ENCODE measurements at places on chromosomes 5 and 9.

DNA sequence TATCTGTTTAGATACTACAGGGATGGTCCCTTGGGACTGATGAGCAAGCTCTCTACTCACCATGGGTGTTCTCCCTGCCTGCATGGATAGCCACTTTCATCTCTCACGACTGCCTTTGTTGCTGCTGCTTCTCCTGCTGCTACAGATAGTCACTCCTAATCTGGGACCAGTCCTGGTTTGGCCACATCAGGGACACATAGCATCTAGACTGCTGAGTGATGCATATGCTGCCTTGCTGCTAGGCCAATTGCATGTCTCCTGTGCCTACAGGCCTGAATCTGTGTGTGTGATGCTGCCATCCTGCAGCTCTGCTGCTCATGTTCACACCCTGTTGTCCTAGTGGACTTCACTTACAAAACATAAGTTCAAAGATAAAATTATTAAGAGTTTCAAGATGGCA, 297.1 kb downstream of the HCN1 start:
- no peak for DNase-seq

- no peak for DNase-seq
Measured at GRCh38 chr9:115882911-115883310, 270.7 kb upstream of the PAPPA start.

DNA sequence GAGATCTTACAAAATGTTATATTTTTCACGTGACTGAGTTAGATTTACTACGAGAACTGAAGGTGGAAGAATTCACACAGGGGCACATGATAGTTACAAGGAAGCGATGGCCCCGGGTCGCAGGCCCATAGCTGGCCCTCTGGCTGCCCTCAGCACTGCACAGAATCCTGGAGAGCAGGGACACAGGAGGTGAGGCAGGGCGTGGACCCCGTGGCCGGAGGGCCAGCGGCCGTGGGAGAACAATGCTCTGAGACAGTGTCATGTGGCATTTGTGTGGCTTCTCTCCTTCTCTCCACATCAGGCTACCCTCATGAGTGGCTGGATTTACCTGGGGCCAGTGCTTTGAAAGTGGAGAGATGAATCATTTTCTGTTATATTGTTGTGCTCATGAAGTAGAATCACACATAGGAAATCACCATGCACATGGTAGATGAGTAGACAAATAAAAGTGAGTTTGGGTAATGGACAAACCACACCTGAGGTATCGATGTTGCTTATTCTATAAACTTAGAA, 89.5 kb downstream of the ICE1 start:
- no peak for DNase-seq

- no peak for DNase-seq
Measured at GRCh38 chr5:118435131-118435530, 553.2 kb downstream of the DTWD2 start.

DNA sequence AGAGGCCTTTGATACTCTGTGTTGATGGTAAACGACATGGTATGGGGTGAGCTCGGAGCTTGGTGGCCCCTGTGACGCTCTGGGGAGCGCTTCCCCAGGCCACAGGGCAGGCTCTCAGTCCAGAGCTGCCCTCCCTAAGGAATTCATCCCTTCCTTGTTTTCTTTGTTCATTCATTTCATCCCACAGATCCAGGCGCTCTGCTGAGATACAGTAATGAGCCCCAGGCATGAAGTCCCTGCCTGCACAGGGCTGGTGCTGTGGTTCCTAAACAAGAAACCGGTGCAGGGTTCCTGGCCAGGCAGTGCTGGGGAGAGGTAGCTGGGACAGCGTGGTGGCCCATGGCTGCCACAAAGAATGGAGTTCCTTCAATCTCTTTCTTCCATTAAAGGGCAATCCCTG, 14.4 kb downstream of the NEK6 start:
- no peak for DNase-seq

GRCh38 chr5:35816881-35817521, 39.7 kb upstream of the IL7R start:
- no peak for DNase-seq

- peak; percentile 10 for DNase-seq
Measured at GRCh38 chr5:122844910-122845228, 544 bp upstream of the SNX24 start.

DNA sequence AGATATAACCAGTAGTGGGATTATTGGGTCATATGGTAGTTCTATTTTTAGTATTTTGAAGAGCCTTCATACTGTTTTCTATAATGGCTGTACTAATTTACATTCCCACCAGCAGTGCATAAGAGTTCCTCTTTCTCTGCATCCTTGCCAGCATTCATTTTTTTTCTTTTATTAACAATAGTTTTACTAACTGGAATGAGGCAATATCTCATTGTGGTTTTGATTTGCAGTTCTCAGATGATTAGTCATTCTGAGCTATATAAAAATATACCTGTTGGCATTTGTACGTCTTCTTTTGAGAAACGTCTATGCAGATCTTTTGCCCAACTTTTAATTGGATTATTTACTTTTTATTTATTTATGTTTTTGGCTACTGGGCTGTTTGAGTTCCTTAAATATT, 1579.3 kb upstream of the CDH6 start:
- no peak for DNase-seq

DNA sequence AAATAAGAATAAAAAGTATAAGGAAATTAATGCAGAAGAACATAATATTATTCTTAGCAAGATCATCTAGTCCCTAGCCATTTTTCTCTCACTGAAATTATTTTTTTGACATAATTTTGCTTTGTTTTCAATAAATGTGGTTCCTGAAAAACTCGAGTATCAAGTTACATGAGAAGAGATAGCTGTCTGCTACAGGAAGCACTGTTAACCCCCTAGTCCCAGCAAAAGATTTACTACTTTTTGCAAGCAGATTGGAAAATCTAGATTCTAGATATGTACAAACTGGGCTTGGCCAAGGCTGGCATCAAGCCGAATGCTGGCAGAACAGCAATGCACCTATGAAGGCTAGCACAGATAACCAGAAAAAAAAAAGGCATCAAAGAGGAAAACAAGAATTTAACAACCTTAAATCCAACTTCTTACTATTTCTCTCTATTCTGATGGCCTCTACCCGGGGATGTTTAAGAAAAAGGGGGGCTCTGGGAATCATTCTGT, 21.9 kb upstream of the ISCA1 start:
- no peak for DNase-seq

DNA sequence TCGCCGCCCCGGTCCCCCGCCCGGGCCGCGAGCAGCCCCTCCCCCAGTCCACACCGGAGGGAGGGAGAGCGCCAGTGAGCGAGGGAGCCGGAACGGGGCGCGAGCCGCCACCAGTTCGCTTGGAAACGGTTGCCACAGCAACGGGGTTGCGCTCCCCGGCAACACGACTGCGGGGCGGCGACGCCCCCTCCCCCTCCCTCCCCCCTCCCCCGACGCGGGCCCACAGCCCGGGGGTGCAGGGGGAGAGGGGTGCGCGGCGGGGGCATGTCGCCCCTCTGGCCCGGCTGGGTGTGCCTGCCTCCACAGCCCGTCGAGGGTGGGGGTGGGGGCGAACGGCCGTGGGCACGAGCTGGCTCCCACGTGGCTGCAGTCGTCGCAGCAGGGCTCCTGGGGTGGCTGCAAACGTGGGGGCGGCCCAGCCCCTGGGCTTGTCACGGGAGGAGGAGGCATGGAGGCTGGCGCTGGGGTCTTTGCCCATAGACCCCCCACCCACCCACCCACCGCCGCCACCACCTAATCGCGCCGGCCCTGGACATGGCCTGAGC, 524 bp downstream of the PRR7 start:
- peak; percentile 72 for DNase-seq

GRCh38 chr9:124489222-124489621, 18.0 kb downstream of the NR5A1 start:
- no peak for DNase-seq

DNA sequence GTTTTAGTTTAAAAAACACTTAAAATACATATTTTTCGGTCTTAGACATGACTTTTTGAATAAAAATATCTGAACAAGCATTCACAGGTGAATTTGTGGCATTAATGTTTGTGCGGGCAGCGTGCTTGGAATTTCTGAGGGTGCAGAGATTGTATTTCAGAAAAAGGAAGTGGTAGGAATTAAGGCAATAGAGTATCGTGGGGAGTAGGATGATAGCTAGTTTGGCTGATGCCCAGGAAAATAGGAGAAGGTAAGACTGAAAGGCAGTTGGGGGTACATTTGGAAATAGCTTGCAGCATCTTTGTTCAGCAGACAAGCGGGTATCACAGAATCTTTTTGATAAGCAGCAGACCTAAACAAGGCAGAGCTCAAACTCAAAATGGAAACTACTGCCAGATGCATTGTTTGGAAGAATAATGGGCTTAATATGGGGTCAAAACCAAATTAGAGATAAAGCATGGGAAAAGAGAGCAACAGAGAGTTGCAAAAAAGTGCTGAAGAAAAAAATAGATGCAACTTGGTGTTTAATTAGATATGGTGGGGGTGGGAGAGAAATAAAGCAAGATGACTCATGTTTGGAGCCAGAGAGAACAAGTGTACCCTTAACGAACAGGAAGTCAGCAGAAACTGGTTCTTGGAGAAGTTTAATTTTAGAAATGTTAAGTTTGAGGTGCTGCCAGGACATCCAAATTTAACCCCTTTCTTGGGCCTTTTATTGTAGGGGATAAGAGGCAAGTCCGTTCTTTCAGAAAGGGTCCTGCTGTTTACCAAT, 85.7 kb upstream of the ARRDC3 start:
- no peak for DNase-seq

DNA sequence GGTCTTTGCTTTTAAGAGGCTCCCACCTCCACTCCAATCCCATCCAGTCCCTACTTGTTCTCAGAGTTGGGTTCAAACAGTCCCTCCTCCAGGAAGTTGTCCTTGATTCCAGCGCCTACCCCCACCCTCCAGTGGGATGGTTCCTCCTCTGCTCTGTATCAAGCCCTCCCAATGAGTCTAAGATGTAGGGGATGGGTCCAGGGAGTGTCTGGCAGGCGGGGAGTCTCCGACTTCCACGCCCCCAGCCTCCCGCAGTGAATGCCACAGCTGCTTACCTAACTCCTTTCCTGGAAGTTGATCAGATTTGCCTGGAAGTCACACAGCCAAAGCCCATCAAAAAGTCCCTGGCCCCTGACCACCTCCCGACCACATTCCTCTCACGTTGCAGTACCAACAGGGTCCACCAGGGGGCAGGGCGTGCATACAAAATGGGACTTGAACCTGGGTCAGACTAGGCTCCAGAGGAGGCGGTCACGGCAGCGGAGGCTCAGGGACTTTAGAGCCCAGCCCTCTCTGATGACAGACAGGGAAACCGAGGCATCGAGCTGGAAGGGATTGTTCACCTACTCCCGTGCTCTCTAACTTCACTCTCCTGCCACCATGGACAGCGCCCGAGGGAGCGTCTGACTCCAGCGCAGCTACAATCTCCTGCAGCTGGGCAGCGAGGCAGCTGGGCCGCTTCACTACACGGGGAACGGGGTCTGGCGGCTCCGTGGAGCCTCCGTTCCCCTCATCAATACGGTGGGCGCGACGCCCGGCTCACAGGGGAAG, 25.0 kb upstream of the TDRD7 start:
- peak; percentile 86 for DNase-seq

DNA sequence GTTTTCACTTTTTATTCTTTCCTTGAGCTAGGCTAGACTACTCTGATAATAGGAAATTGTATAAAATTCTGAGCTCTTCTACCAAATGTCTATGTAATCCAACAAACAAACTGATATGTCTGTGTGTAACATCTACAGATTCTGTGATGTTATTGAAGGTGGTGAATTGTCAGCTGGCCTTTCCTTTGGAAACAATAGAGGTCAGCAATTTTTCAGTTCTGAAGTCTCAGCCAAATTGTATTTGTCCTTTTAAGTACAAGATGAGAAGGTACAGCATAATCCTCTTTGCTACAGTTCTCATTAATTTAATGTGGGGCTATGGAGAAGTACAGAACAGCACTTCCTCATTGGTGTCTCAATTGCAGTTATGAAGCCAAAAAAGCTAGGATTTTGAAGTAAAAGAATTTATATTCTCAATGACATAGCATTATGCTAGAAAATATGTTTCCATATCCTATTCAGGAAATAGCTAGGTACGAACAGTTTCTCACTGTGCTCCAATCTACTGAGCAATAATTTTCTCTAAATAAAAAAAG, 198.0 kb downstream of the HINT1 start:
- no peak for DNase-seq

- no peak for DNase-seq
Measured at GRCh38 chr9:130284249-130284625, 18.7 kb downstream of the HMCN2 start.

DNA sequence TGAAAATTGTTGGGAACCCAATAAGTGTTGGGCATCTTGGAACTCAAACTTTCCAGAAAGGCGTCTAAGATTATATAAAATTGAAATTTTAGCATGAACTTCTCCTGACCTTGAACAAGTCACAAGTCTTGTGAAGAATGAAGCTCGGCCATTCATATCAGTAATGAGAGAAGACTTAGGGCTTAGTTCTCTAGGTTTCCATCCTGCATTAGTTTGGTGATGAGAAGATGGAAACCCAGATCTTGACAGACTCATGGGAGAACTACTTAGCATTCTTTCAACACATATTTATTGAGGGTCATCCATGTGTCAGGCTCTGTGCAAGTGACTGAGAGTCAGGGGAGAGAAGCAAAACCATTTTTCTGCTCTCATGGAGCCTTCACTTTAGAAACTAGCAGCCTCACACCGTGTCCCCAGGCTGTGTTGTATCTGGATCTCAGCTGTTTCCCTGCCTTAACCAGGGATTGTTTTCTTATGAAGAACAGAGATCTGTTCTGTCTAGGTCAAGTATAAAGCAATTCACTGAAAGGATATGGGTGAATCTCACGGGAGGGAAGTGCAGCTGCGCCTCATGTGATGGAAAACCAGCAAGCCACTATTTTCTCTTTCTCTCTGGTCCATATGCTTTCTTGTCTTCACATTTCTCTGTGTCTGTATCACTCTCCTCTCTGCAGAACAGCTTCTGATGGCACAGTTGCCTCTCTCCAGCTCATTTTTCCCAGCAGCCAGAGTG, 3.4 kb downstream of the GARNL3 start:
- DNase-seq = no peak

GRCh38 chr9:96668868-96669534, 13.9 kb upstream of the PRXL2C start:
- no peak for DNase-seq

GRCh38 chr9:124758061-124758460, 13.1 kb downstream of the NR6A1 start:
- no peak for DNase-seq

GRCh38 chr5:140083120-140083519, 30.8 kb upstream of the PURA start:
- DNase-seq = no peak

DNA sequence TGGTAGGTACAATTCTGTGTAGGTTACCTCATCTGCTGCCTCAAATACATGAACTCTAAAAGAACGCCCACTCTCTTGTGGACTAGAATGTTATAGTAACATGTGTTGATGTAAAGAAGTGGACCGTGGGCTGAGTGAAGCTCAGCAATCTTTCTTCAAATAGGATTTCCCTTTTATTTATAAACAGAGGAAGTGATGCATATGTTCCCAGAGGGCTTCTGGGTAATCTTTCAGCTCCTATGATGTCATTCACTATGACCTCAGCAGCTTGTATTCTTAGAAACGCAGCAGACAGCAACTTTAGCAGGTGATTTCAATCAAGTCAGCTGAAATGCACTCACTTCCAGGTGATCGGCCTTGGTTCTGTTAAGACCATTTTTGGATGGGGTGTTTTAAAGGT, 14.4 kb downstream of the F2RL2 start:
- DNase-seq = no peak
